Activated CD8-positive, alpha-beta memory T cell treated with anti-CD3 and anti-CD28 coated beads for 1 hour (primary cell): ENCODE measurements at places on chromosomes 2 and 18.

DNA sequence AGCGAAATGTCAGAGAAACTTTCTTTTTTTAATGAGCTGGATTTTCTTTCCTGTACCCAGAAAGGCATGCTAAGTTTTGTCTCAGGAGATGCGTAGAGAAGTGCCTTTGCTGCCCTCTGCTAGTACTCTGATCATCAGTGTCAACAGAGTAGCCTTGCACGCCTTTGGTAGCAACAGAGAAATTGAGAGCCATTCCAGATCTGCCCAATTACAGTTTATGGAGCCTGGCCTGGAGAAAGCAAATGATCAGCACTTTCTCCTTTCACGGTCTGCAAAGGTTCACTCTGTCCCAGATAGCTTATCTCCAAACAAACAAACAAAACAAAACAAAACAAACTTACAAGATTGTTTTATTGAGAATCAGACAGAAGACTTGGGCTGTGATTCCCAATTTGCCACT, 792.8 kb upstream of the PIK3C3 start:
- DNase-seq: no peak

DNA sequence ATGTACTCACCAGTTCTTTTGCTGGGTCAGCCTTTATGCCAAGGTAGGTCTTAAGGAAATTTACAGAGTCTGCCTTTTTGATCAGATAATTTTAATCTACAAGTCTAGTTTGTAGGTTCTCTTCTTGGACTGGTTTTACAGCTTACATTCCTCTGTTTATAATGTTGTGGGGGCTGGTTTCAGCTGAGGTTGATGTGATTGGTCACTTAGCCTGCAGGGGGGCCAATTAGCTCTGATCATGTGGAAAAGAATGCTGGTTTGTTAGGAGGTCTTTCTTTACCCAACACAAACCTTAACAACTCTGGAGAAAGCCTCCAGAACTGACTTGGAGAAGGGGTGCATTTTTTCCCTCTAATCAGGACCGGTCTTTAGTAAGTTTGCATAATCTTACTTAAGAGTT, at the start of gene KCNJ13:
TSS of gene KCNJ13 (minus strand) at position 131 of the 400 bp plus-strand sequence. CDS start 5,203 bp downstream, outside the sequence.
- no peak for DNase-seq

GRCh38 chr2:240457223-240458043, 22.0 kb downstream of the GPC1 start:
- DNase-seq: no peak

DNA sequence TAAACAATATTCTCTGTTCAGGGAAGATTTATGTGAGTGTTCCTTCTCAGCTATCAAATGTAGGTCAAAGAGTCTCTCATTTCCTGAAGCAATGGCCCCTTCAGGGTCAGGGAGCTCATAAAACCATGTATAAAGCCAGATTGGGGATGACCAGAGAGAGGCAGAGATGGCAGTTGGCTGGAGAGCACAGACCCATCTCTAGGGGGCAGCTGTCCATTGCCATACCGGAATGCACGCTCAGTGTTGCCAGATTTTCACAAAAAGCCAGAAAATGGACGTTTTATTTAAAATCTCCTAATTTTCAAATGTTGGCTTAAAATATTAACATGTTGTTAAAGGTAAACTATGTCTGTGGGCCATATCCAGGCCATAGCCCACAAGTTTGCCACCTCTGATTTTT, 1920.7 kb upstream of the CELF4 start:
- DNase-seq: no peak

- no peak for DNase-seq
Observed at GRCh38 chr2:128316777-128317180, 1.9 kb downstream of the HS6ST1 start.

GRCh38 chr2:67446491-67446911, 49.4 kb downstream of the ETAA1 start:
- no peak for DNase-seq

DNA sequence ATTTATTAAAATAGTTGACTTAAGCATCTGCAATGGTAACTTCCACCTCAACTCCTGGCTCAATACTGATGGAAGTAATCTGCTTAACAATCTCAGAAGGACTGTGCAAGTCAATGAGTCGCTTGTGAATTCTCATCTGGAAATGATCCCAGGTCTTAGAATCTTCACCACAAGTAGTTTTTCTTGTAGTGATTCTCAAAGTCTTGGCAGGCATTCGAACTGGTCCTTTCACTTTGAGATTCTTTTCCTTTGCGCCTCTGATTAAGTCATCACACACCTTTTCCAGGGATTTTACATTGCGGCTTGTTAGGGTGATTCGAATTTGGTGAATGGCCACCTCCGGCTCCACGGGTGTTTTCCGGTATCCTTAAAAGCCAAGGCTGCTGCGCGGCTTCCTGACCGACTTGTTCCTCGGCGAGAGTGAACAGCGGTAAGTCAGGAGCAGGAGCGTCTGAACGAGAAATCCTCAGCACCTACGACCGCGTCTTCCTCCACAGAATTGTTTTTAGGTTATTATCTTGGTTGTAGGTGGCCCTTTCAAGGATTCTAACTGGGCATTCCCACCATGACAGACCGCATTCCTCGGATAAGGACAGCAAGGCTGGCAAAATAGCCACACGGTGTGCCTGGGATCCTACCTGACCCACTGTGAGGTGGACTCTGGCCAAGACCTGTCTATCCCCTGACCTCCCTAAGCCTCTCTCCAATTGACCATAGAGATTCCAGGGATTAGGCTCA, 23.8 kb upstream of the SLC20A1 start:
- DNase-seq: no peak

DNA sequence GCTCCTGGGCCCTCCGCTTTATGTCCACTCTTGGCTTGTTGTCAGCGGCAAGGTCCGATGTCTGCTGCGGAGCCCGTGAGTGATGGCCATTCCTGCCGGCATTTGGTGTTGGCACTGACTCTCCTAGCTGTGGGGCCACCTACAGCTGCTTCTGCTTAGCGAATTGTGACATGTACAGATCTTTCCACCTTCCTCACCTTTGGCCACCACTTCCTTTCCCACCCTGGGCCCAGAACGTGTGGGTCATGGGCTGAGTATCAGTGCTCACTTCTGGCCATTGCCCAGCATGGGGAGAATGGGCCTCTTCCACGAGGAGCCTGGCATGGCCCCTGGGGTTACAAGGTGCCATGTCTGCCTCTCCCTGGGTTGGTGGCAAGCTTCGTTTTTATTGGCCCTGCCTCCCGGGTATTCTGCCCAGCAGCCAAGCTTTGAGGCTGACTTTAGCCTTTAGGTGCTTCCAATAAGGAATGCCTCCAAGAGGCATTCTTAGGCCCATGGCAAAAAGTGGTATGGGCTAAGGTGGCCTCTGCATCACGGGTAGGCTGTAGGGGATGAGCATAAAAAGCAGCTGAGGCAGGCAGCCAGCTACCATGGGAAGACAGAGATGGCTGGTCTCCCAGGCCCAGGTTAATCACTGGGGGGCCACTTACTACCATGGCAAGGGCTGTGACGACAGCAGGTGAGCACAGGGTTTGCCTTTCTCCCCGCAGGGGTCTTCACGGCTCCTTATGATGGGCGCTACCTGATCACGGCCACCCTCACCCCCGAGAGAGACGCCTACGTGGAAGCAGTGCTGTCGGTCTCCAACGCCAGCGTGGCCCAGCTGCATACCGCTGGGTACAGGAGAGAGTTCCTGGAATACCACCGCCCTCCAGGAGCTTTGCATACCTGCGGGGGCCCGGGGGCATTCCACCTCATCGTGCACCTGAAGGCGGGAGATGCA, 65.8 kb downstream of the EMILIN2 start:
- DNase-seq: no peak

- no peak for DNase-seq
Observed at GRCh38 chr2:130870779-130871178, 34.1 kb downstream of the ARHGEF4 start.

DNA sequence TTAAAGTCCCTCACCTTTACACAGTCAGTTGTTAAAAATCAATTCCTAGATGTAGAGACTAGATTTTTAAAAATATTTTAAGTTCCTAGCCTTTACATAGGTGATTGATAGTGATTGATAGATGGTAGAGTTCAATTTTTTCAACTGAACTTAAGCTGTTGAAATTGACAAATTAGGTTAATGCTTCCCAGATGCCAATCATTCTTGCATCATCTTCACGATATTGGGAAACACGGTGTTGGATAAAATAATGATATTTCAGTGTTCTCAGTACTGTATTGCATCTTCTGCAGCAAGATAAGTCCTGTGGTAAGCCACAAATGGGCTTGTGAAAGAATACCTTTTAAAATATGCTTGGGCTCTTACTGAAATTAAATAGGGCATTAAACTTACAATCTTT, 667.6 kb downstream of the STK39 start:
- no peak for DNase-seq

GRCh38 chr2:25265001-25265400, 76.7 kb downstream of the DNMT3A start:
- DNase-seq: no peak

GRCh38 chr18:45321520-45321919, 293.8 kb upstream of the SLC14A2 start:
- DNase-seq: no peak

DNA sequence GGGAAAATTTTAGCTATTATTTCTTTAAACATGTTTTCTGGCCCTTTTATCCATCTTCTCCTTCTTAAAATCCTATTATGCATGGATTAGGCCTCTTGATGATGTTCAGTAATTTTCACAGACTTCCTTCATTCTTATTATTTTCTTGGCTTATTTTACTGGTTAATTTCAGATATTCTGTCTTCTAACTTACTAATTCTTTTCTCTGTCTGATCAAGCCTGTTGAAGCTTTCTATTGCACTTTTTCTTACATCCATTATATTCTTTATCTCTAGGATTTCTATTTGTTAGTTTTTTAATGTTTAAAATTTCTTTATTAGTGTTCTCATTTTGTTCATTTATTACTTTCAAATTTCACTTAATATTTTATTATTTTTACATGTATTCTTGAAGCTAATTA, 105.3 kb upstream of the GALNT13 start:
- no peak for DNase-seq

- no peak for DNase-seq
Observed at GRCh38 chr2:160584972-160585494, 91.4 kb upstream of the RBMS1 start.

DNA sequence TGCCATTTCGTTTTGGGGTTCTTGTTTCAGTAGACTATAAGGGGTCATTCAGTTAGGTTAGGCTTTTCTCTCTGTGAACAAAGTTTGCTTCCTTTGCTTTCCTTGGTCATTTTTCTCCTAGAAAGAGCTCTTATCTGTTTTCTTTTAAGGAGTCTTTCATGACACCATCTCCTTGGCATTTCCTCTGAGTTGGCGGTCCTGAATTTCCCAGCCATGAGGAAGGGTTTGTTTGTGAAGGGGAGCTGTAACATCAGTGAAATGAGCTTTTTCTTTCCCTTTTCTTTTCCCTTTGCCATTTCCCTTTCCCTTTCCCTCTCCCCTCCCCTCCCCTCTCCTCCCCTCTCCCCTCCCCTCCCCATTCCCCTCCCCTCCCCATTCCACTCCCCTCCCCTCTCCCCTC, 61.7 kb downstream of the MAP4K4 start:
- DNase-seq: no peak

- no peak for DNase-seq
Observed at GRCh38 chr2:226184940-226185615, 614.5 kb downstream of the IRS1 start.

GRCh38 chr2:128726911-128727310, 408.2 kb upstream of the HS6ST1 start:
- DNase-seq: no peak

DNA sequence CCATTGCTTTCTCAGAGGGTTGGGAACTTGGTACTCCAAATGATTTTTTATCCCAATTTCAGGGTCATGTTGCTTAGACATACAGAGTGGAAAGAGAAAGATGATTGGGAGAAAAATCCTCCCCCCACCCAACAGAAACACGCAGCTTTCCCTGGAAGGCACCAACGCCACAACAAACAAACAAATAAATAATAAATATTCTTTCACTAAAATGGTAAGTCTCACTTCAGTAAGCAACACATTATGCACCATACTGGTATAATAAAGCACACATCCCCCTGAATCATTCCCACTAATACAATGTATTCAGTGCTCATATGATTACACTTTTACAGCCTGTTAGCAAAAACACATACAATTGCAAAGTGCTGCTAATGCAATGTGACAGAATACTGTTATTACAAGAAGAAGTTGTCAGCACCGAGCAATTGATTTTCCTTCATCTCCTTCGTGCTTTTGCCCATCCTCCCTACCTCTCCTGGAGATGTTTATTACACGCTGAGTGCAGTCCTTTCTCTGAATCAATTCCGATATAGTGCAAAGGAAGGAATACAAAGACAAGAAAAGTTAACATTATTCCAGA, 359.9 kb downstream of the TXNL1 start:
- no peak for DNase-seq

GRCh38 chr2:127048969-127049897, 57.7 kb downstream of the BIN1 start:
- DNase-seq: no peak

GRCh38 chr2:164114937-164115336, 379.1 kb upstream of the FIGN start:
- no peak for DNase-seq

GRCh38 chr2:39429746-39430145, 7.3 kb downstream of the MAP4K3 start:
- DNase-seq: no peak

DNA sequence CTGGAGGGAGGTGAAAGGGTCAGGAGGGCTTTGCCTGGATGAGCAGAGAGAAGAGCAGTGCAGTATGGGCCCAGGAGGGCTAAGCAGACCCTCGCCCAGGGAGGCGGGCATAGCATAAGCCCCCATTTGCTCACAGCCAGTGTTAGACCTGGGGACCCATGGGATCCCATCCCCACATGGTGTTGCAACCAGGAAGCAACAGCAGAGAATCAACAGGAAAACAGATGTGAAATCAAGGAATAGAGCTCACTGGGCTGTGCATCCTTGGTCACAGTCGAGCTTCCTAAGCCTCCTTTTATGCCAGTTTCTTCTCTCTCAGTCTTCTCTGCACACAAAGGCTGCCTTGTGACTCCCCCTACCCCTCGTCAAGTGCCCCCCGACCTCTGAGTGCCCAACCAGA, 19.9 kb downstream of the ASB18 start:
- no peak for DNase-seq

DNA sequence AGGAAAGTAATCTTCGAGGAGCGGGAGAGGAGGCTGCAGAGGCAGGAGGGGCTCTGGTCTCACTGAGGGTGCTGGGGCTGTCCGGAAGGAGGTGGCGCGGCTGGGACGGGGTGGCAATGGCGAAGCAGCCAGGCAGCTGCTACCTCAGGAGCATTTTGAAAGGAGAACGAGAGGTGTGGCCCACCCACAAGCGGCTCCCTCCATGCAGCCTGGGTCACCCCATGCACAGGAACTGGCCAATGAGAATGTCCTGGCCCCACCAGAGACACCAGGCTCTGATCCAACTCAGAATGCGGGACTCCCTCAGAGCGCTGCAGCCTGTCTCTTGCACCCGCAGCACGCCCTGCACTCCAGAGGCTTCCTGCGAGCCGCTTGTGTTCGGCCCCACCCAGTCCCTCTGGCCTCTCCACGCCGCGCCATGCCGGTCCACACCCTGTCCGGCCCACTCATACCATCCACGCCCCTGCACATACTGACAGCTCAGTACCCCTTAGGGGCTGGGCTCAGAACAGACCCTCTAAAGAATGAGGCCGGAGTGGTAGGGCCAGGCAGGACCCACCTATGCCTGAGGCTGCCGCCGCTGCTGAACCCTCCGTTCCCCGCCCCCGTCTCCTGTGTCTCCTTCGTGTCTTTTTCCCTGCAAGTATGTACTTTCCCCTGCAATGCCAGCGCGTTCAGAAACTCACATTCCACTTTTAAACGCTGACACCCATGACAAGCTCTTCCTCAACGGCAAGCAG, 6.4 kb upstream of the BOK start:
- DNase-seq: no peak
